ENCODE measurements at places on chromosomes 2 and 18.

DNA sequence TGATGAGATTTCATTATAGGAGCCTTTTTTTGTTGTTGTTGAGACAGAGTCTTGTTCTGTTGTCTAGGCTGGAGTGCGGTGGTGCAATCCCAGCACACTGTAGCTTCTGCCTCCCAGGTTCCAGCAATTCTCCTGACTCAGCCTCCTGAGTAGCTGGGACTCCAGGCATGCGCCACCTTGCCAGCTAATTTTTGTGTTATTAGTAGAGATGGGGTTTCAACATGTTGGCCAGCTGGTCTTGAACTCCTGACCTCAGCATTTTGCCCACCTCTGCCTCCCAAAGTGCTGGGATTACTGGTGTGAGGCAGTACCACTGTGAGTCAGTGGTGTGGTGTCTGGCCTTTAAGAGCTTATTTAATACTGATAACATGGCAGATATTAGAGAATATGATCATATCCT is 60.1 kb downstream of the MOB4 start:
- no peak for DNase-seq

GRCh38 chr2:73293534-73294171 is at the start of gene EGR4:
TSS of gene EGR4 (minus strand) at chr2:73293548. CDS start at chr2:73293317, 231 bp downstream.
- no peak for DNase-seq

DNA sequence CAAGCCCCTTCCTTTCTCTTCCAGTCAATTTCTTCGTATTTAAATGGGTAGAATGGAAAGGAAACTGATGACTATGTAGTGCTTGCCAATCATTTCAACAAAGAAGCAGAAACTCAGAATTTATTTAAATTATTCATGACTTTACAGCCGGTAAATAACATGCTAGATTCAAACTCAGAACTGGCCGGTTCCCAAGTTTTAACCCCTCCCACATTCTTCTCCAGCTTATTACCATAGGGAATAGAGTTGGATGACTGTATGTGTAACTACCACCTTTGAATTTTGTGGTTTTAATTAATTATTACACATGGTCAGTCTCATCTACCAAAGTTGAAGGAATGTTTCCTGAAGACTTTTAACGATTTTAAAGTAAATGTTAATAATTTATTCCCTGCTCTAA is 819.3 kb upstream of the LRATD1 start:
- no peak for DNase-seq

- DNase-seq, result no peak
Observed at GRCh38 chr2:121348128-121348740, 63.2 kb upstream of the TFCP2L1 start.

DNA sequence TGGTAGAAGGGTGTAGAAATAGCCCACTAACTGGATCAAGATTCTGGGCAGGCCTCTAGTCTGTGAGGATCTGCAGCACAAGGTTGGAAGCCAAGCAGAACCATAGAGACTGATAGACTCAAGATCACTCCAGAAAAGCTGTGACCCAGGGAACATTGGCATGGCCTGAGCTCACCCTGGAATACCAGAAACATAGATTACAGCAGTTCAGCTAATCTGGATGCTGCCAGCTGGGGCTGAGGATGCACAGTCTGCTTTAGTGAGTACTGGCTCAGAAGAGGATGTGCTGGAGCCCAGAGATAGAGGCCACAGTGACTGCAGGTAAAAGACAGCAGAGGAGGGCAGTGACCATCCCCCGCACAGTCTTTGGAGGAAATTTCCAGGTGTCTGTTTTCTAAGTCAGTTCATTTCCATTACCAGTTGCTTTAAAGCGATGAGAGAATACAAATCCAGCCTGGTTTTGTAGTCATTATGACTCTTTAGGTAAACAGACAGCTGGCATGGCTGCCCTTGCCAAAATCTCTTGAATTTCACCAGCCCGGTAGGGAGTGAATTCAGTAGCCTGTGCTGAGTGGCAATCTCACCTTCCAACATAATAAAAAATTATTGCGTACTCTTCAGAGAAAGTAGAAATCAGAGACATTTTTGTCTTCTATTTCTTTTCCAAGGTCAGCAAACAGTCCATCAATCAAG is 119.2 kb downstream of the ANTXR1 start:
- no peak for DNase-seq

DNA sequence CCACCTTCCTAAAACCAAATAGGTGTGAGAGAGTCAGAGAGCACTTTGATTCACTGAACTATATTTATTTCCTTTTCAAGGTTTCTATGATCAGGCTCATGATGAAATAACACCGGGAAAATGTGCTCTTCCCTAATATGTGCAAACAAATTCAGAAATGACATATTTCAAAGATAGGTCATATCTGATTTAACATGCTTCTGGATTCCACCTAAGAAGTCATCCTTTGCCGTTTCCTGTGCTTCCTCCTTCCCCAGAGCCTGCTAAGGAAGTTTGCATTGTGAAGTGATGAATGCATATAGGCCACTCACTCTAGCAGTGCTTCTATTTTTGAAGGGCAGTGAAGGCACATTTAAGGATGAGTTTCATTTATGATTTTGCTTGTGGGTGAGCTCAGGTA is 327.6 kb downstream of the TDRD15 start:
- DNase-seq, result no peak

DNA sequence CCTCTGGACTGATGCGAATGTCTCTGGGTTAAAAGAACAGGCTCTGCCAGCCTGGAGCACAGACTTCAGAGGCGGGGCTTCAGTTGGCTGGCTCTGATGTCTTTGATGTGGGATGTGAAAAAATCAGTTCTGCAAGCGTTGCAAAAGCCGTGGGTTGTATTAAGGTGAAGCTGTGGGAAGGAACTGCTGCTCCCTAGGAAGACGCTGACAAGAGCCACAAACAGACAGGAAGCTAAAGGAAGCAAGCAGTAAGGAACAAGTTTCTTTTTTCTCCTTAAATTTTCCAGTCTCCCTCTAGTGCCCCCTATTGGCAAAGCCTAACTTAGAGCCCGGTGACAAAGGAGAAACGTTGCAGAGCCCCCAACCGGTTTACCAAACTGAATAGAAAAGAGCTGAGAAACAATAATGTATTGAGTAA is 239.0 kb downstream of the CCDC178 start:
- no peak for DNase-seq

All from ovary (tissue), 10 donors.